ENCODE measurements at places on chromosomes 7 and 10.

GRCh38 chr7:40003597-40003996, 53.5 kb downstream of the CDK13 start:
- no peak for DNase-seq

- DNase-seq: no peak
Measured at GRCh38 chr10:71363936-71364335, 32.8 kb upstream of the CDH23 start.

DNA sequence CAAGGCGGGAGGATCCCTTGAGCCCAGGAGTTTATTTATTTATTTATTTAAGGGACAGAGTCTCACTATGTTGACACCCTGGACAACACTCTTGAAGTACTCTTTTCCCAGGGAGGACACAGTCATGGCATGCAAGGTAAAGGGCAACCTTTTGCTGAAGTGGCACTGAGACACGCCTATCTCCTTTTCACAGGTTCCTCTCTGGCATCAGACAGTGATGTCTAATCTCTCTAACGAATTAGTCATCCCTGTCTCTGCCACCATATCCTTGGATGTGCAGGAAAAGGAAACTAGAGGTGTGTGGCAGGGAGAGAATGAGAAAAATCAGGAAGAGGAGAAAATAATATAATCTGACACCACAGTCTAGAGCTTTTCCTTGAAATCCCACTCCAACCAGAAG, 19.5 kb downstream of the CPVL start:
- no peak for DNase-seq

GRCh38 chr10:132078746-132079345, 13.1 kb downstream of the JAKMIP3 start:
- no peak for DNase-seq

- no peak for DNase-seq
Measured at GRCh38 chr7:142175594-142175993, 64.1 kb downstream of the MGAM2 start.

Data from activated CD4-positive, alpha-beta T cell treated with anti-CD3 and anti-CD28 coated beads, Interleukin-2, amount 50 U/mL, for 4 hours (primary cell).